ENCODE measurements at places on chromosomes 11 and 22.

DNA sequence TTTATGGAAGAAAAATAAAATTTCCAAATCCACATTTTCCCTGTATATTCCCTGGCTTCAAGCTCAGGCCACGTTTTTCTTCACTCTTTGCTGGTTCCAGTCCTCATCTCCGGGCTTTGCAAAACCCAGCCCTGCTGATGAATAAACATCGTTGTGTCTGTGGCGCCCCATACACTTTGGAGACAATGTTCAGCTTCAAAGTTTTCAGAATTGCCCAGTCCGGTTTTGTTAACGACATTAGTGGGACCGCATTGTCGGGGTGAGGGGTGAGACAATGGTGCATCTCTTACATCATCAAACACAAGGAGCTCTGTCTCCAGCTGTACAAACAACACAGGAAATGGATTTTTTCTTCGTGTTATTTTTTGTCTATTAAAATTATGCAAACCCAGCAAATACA lies 53.4 kb upstream of the HTATIP2 start:
- DNase-seq, result no peak

DNA sequence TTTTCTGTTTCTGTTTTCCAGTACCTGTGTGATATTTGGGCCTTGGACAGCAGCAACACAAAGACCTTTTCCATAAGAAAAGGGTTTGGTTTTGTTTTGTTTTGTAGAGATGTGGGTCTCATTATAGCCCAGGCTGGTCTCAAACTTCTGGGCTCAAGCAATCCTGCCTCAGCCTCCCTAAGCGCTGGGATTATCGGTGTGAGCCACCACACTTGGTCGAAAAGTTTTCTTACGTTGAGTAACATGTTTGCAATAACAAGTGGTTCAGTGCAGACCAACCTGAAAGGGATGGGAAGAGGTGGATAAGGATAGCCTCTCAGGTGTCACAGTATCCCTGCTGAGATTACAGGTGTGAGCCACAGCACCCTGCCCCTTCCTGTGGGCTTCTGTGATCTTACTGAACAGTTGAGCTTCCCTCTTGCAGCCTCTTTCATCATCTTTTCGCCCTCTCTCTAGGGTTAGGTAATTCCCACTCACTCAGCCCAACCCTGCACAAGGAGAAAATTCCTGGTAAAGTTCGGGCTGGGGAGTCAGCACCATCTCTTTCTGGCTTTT lies 3.5 kb upstream of the MRPL48 start:
- DNase-seq, result no peak

GRCh38 chr22:18970176-18970947 lies 34.3 kb upstream of the PRODH start:
- DNase-seq, result no peak

DNA sequence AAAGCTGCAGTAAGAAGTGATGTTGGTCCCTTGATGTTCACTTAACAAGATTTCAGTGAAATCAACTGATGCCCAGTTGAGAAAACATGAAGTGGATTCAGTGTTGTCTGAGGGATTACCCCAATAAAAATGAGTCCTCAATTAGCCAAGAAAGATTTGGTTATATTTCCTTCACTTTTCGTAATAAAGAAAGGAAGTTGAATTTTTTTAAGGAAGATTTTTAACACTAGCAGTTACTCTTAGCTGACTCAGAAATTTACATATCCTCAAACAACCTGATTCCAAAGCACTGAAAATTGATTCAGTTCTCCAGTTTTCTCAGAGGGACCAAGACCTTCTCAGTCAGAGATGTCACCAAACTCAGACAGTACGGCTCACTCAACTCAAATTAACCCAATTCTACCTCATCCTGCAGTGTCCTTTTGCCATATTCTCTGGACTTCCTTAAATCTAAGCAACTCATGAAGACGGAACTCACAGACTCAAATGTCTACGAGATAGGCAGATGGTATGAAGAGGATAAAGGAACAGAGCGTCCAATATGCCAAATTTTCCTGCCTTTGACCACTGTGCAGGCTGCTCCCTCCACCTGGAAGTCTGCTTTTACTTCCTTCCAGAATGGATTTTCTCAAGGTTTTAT lies 22.8 kb downstream of the SLC5A4 start:
- DNase-seq, result no peak

GRCh38 chr11:58685973-58686722 lies 45.6 kb downstream of the GLYAT start:
- no peak for DNase-seq

DNA sequence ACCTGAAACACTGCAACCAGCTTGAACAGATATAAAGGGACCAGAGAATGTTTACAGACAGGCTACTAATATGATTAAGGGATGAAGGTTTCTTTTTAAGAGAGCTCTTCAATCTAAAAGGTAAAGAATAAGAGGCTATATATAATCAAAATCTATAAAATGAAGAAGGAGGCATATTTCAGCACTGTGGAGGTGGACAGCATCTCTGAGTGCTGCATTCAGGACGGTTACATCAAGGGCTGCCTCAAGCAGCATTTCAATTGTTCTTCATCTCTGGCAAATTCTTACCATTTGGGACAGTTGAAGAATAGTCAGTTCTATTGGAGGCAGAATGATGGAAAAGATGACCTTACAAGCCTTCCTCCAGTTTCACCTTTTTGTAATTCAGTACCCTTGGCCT lies 139.6 kb upstream of the LMO1 start:
- no peak for DNase-seq

DNA sequence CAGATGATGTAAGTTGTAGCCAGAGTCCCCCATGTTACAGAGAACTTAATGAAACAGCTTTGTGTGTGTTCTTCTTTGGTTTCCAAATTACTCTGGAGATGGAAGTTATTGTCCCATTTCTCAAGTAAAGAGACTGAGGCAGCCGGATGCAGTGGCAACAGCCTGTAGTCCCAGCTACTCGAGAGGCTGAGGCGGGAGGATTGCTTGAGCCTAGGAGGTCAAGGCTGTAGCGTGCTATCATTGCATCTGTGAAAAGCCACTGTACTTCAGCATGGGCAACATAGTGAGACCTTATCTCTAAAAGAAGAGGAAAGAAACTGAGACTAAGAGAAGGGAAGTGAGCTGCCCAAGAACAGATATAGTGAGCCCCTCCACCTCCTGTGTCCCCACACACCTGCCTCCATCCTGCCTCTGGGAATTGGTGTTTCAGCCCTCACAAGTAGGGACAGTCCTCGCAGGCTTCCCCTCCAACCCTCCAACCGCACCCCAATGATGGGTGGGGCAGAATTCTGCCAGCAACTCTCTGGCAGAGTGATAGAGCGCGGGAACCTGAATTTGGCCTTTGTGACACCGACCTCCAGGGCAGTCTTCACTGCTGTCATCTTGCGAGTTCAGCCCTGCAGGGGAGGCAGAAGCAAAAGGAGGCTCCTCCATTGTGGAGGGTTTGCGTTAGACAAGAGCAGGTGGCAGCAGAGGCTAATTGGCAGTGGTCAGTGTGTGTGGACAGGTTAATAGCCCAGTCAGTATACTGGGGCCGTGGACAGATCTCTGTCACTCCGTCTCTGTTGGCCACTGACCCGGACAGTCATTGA lies 1.6 kb downstream of the PDXP start:
- no peak for DNase-seq

- no peak for DNase-seq
Measured at GRCh38 chr11:76740772-76741171, 42.4 kb upstream of the TSKU start.
